ENCODE measurements at places on chromosomes 12 and 14.
A peak's percentile ranks its signal among the peaks of the same experiment; 100 is the strongest.

DNA sequence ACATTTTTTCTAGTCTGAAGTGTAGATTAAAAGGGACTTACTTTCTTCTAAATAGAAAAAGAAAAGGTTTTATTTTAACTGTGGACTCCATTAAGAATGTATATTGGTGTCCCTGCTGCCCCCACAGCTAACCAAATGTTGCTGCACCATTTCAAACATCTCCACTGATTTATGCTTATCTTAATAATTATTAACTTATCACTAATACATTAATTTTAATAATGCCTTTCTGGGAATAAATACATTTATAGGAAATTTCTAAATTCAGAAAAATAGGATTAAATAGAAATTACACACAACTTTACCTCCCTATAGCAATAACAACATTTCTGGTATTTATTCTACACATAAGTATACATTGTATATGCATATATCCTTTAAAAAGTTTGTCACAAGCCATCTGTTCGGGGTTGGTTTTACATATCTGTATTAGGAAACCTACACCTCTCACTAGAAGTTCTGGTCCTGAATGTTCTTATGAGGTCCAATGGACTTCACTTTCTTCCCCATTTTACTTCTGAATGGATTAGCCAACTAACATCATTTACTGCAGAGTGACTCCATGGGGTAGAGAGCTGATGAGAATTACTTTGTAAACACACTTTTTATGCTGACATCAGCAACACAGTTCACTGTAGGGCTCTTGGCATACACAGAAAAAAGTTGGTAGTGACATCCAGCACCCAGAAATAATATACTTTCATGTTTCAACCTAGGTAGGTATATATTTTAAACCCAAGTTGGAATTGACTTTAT, 9.4 kb upstream of the SELPLG start:
- no peak for DNase-seq

GRCh38 chr12:93519859-93520258, 52.5 kb downstream of the MRPL42 start:
- no peak for DNase-seq

DNA sequence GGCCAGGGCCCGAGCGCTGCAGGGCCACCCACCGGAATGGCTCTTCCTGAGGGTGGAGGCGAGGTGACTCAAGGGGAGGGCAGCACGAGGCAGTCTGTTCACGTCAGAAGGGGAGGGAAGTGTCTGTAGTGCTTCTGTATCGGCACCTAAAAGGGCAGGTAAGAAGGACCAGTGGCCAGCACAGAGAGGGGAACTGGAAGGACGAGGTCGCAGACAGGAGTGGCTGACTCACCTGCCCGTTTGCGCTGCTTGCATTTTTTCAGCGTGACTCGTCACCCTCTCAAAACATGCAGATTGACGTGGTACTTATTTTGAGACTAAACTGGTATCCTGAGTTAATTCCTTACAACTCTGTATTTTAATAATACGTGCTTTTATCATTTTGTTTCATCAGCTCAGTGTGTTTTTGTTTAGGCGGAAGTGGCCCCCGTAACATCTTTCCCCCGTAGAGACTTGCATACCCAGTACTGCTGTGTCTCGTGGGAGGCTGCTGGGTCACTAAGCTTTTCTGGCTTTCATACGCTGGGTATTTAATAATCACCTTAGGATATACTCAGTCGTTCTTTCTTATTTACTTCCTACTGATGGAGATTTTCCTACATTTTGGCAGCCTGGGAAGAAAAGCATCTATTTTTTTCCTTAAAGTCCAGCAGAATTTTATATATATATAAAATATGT, 26.4 kb downstream of the SFSWAP start:
- DNase-seq: no peak

GRCh38 chr14:21087294-21088091, 11.0 kb downstream of the ZNF219 start:
- DNase-seq: peak; percentile 62

DNA sequence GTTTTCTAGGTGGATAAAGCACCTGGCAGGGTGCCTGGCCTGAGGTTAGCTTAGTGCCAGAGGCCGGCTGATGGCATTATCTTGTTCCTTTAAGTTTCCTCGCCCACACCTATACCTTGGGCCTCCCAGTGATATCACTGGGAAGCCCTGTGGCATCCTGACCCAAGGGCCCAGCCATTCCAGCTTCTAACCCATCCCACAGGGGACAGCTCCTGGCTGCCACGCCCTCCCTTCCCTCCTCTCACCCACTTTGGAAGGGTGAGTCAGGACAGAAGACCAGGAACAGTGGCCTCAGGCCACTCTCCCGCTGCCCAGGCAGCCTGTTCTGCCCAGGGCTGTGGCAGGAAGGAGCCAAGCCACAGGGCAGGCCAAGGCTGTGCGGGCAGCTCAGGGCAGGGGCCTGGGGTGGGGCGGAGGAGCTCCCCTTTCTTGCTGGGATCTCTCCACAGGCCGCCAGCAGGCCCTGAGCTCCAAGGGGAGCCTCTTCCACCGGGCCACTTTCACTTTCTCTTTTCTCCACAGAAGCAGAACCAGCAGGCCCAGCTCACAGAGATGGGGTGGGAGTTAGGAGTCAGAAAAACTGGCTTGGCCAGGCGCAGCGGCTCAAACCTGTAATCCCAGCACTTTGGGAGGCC, 75.1 kb downstream of the IRF2BPL start:
- peak; percentile 69 for DNase-seq

DNA sequence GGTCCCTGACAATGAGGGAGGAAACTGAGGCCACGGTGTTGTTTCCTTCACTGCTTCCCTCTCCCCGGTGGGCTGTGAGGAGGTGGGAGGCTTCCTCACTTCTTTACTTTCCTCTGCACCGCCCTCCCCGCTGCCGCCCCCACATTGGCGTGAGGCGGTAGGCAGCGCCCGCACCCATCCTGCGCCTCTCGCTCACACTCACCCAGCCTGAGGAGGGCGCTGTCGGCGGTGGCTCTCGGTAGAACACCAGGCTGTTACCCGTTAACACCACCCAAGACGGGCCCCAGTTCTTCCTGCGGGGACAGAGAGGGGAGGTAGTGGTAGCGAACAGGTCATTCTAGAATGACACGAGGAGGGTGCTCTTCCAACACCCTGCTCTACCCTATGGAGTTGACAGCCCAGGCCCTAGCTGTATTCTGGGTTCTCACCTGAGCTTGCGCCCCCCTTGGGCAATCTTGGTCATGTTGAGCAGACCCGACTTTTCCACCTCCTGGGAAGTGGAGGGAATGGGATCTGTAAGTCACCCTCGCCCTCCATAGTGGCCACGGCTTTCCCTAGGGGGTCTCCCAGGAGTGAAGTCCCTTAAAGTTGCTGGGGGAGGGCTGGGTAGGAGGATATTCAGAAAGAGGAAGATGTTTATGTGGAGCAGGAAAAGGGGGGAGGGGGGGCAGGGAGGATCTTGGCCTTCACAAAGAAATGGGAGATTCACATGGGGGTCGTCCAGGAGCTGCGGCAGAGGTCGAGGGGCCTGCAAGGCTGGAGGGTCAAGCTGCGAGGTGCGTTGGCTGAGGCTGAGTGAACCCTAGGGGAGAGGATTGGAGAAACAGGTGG, 3.3 kb downstream of the ARHGAP9 start:
- DNase-seq: peak; percentile 78

DNA sequence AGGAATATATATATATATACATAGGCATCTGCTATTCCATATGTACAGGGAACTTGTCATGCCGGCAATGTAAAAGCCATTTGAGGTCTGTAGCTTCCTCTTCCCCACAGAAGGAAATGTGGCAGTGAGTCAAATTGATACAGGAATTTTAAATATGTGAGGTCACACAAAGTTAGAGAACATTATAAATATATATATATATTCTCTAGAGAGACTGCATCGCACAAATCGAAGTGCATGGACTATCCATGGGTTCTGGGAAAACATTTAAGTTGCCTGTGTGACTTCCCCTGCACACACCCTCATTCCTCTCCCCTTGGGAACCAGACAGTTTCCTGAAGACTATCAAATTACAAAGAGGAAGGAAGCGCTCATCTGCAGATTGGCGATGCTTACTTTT, 100.9 kb upstream of the CCDC91 start:
- DNase-seq: no peak

- no peak for DNase-seq
Observed at GRCh38 chr14:100762089-100762515, 35.4 kb downstream of the DLK1 start.

GRCh38 chr14:68553311-68553710, 239.6 kb downstream of the ZFP36L1 start:
- DNase-seq: no peak

DNA sequence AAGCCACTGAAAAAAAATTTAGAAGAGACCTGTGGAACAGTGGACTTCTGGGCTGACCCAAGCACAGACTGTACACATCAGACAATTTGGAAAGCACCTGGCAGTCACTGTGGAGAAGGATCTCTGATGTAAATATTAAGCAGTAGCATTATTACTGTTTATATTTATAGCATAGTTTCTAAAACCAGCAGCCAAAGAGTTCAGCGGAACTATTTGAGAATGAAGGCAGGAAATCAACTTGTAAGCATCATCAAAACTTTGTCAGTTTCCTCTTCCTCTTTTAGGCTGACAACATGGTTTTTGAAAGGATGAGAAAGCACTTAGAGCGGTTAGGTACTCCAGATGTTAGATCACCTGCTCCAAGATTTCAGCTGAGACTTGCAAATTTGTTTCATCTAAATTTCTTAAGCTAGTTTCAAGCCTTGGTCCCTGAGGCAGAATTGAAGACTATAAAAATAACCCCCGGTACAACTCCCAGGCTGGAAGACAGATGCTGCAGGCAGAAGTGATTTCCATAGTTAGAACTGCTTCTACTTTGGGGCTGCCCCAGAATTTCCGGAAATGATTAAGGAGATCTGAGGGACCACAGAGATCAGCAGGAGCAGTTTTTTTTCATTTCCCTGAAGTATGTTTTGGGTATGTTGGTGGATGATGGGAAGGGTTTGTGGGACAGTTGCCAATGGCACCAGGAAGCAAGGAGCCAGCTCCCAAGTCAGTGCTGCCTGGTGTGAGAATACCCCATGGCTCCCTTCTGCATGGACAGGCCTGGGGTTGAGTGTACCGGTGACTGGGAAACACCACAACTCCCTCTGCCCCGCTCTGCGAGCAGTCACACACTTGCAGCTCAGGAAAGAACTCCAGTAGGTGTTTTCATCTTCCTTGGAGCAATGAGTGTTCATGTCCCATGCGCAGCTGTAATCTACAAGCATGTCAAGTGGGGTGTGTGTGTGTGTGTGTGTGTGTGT, 354.5 kb downstream of the NUAK1 start:
- no peak for DNase-seq

DNA sequence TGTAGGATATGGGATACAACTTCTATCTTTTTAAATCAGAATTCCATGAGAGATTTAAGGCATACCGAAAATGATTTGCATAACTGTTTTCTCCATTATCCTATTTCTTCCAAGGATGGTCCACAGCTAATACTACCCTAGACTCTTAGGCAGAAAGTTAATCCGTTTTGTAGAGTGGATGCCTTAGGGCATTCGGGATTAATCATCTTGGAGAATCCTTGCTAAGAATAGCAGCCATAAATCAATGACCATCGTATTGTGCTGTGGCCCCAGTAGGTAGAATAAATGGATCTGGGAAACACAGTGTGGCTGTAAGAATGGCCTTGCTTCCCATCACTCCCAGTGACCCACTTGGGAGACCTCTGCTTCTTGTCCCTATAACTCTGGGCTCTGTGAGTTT, 99.6 kb downstream of the SSPN start:
- DNase-seq: no peak

DNA sequence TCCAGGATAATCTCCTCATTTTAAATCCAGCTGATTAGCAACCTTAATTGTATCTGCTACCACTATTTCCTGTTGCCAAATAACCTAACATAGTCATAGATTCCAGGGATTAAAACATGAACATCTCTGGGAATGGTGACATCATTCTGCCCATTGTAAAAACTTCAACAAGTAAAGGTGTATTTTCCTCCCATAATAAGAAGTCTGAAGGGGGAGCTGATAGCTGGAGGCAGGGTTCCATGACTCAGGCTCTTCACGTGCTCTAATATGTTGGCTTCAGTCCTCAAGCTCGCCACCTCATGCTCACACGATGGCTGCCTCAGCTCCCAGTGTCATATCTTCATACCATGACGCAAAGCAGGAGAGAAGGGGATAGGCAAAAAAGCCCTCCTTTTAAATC, 172.0 kb upstream of the VASH1 start:
- DNase-seq: no peak

DNA sequence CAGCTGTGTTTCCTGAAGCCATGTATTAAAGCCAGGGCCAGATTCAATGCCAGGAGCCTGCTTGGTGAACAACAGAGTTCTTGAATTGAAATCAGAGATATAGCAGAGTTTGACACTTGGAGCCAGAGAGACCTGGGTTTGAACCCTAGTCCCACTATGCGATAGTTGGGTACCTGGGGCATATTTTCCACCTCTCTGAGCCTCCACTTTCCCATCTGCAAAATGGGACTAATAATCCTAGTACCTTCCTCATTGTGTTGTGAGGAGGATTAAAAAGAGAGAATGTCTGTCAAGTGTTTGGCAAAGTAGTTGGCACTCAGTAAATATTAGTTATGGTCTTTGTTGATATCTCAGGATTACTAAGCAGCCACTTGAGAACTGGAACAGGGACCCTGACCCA, 6.0 kb upstream of the HRK start:
- DNase-seq: no peak

- no peak for DNase-seq
Observed at GRCh38 chr12:132422381-132423043, 67.4 kb upstream of the FBRSL1 start.
